ENCODE measurements at places on chromosomes 2 and 18.
A peak's percentile ranks its signal among the peaks of the same experiment; 100 is the strongest.

GRCh38 chr2:97011977-97012569, 25.7 kb upstream of the FAM178B start:
- DNase-seq, result peak; percentile 8

DNA sequence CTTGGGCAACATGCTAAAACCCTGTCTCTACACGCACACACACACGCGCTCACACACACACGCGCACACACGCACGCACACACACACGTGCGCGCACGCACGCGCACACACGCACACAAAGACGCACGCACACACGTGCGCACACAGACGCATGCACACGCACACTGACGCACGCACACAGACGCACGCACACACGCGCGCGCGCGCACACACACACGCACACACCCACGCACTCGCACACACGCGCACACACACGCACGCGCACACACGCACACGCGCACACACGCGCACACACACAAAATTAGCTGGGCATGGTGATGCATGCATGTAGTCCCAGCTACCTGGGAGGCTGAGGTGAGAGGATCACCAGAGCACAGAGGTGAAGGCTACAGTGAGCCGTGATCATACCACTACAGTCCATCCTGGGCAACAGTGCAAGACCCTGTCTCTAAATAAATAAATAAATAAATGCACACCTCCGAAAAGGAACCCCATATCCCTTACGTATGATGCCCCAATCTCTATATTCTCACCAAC, 8.1 kb upstream of the IAH1 start:
- no peak for DNase-seq

DNA sequence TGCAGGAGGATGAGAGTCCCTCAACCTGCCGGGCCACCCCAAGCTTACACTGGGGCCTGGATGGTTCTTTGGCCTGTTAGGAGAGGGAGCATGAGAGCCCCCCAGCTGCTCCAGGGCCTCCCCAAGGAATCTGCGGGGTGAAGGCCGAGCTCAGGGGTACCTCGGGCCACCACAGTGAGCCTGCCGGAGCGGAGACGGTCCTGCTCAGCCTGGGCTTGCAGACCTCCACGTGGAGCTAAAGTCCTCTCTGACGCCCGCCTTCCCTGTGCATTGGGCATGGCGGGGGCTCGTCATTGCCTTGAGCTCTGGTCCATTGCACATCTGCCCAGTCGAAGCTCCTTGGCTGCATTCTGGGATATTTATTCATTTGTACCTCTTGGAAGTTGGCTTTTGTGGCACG, 62.7 kb downstream of the ASB1 start:
- DNase-seq, result no peak

- no peak for DNase-seq
These were observed 43.8 kb downstream of the MYO1B start for GRCh38 chr2:191289049-191289448.

GRCh38 chr2:38720613-38721241, 30.4 kb downstream of the SRSF7 start:
- DNase-seq, result no peak

DNA sequence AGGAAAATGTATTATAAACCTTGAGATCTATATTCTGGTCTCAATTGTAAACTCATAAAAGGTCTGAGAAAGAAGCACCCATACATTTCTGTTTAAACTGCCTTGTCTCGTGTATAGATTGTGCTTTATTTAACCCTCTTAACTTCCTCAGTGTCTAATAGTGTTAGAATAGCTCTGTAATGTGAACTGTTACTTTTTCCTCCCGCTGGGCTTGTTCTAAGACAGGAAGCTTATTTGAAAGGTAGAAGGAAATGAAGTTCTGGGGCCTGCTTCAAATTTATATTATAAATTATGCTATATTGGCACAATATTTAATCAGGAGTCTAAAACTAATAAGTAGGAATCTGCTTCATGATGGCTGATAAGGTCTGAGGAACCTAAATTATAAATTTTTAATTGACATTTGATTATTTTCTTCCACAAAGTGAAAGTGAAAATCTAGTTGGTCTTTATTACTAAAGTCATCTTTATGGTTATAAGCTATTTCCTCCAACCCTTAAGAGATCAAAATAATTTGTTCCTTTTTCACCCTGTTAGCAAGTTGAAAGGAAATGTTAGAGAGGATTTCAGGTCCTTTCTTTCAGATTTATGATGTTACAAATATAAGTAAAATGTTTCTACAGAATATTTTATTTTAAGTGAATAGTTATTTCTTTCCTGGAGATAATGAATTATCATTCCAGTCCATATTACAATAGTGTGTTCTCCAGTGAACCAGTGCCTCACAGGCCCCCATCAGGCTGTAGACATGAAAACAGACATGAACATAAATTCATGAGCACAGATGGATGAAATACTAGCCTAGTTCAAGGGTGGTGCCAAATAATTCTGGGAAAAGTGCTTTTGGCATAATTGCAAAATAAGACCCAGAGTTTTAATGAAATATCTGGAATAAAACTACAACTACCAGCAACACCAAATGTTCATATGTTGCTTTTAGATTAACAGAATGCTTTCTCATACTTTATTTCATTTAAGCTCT, 7.9 kb downstream of the MFSD6 start:
- no peak for DNase-seq

DNA sequence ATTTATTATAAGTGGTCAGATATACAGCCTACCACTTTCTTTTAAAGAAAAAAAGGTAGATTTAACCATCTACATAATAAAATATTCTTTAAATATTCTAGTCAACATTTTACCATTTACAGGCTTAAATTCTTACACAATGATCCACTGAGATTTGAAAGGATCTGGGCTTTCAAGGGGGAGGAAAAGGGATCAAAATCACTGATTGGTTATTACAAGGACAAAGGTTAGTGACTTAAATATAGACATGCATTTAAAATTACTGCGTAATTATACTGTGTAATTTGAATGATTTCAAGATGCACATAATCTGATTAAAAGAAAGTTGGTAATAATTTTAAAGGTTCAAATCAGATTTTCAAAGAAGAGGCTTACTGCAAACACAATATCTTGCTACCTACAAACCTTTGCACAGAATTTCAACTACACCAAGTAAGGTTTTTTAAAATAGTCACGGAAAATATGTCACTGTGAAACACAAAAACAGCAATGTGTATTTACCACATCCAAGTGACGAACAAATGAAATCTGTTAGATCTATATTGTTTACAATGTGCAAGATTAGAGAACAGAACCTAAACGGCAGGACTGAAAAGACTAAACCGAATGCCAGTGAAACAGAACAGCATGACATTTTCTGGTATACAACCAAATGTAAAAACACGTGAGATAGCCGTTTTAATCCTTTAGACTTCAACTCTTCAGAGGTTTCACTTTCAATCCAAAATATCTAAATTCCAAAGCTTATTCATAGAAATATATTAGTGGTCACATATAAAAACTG, 40.8 kb downstream of the RTN4 start:
- DNase-seq, result no peak
